Fibroblast of the aortic adventitia (primary cell): ENCODE measurements at places on chromosomes 1 and 21.

GRCh38 chr1:183403498-183403897 lies 14.7 kb downstream of the NMNAT2 start:
- no peak for DNase-seq

DNA sequence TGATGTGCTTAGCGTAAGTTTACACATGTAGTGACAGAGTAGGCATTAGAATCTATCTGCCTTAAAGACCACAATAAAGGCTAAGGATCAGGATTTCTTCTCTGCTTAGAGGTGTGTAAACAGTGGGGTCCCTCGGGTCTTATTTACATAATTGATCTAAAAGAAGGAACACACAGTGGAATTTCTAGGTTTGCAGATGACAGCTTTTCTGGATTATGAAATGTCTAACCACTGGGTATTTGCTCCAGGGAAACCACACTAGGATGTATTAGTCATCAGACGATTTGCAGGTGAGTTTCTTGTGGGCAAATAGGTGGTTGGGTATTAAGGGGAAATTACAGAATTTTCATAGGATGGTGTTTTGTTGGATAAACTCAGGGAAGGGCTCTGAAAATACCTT lies 5.8 kb downstream of the LRRC8D start:
- DNase-seq = no peak

DNA sequence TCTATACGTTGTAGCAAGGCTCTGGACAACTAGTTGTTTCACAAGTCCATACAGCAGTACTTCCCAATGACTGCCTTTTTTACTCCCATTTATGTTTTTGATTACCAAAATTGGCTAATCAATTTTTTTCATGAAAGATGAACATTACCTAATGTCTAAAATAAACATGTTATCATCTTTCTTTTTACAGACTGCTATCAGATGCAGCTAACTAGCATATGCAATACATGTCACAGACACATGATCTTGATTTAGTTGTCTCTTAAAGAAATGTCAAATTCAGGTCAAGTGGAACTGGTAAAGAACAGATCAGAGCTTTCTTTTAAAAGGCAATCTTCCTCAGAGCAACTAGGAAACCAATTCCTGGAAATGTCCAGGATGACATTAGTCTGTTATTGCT lies 630 bp upstream of the DBT start:
- no peak for DNase-seq

DNA sequence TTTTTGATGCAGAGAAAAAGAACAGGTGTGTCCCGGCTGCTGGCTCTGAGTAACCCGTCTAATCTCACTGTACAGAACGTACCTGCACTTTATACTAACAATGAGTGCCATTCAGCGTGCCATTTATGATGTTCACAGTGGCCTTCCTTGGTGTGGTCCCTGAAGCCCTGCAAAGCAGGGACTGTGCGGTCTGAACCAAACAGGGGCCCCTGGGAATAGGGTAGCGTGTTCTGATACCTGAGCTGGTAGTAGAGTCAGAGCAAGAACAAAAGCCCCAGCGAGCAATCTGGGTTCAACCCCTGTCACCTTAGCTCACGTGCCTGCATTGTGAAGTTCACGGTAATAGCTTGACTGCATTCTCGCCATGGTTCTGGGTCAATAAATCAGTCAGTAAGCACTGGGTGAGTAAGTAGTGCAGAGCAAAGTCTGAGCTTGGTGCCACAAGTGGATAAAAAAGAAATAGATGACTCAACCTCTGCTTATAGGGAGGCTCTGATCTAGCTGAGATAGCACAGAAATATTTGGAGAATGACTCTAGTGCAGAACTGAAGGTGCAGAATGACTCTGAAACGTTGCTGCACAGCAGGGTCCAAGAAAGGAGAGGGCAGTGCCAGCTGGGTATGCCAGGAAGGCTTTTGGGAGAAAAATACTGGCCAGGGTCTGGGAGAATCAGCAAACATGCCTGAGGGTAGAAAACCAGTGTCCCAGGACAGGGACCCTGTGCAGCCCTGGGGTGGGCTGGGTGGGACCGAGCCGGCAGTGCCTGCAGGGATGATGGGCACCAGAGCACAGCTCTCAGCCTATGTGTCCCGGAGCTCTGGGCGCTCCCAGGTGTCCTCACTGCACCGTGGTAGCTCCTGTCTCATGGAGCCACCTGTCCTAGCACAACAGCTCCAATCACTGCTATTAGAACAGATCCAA lies 125.9 kb downstream of the RHOU start:
- DNase-seq = peak; percentile 78

DNA sequence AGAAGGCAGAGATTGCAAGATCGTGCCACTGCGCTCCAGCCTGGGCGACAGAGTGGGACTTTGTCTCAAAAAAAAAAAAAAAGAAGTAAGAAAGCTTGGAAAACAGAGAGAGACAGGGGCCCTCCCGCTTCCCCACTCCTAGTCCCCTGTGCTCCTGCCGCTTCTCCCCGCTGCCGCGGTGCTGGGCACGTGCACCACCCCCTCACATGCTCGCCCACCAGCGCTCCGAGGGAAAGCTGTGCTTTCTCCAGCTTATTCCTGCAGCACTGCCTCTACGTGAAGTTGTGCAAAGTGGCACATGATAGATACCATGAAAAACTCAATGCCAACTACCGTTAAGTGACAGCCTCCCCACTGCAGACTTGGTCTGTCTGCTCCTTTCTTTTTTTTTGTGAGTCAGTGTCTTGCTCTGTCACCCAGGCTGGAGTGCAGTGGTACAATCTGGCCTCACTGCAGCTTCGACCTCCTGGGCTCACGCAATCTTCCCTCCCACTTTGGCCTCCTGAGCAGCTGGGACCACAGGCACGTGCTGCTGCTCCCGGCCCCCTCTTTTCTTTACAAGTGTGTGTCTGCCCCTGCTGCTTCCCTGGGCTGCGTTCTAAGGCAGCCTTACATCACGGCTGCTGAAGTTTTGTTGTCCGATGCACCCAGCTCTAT lies 15.4 kb downstream of the SLX9 start:
- DNase-seq = no peak

GRCh38 chr1:39326836-39327235 lies 122.3 kb downstream of the MACF1 start:
- DNase-seq = no peak

DNA sequence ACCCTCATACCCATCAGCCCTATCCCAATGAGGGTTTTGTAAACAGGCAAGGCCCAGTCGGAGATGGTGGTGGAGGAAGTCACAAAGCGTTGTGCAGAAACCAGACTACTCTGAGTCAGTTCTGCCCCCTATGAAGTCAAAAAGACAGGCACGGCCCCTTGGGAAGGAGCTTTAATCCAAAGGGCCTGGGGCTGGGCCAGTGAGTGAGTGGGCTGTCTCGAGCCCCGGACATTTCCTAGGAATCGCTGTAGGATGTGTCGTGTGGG lies 442 bp upstream of the AHCYL1 start:
- peak; percentile 80 for DNase-seq

DNA sequence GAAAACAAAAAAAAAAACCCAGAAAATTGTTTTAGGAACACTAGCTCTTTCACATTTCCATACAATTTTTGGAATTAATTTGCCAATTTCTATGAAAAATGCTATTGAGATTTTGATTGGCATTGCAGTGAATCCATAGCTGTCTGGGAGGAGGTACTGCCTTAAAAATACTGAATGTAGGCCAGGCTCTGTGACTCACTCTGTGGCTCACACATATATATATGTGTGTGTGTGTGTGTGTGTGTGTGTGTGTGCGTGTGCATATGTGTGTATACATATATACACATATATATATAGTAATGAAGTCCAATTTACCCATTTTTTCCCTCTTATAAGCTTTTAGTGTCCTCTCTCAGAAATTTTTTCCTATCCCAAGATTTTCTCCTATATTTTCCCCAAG lies 214.2 kb upstream of the DMRTA2 start:
- no peak for DNase-seq

DNA sequence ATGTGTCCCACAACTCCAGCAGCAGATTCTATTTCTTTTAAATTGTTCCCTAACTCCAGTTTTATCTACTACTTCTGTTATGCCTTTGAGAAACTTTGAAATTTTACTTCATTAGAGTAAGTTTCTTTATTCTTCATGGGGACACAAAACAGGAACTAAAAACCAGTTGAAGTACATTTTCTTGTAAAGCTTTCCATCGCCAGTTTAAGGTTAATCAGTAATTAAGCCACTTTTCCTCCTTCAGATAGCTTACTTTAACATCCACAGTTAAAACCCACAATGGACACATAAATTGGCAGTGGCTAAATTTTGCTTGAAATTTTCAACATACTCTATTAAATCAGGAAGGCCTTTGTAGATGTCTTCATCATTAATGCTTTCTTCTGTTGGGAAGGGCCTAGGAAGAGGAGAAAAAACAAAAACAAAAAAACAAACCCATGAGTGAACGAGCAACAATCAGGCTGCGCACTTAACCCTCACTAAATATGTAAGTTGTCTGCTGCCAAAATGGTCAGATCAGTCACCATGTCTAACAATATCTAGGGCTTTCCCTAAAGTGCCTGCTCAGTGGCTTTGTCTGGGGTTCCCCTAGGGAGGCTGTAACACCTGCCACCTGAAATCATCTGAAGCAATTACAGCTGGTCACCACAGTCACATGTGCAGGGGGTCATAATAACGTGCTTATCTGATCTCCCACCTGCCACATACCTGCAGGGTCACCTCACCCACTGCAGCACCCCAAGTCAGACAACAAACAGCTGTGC lies 187.9 kb downstream of the VAV3 start:
- DNase-seq = no peak

- DNase-seq = no peak
Measured at GRCh38 chr21:44065428-44065827, 41.8 kb upstream of the PWP2 start.

DNA sequence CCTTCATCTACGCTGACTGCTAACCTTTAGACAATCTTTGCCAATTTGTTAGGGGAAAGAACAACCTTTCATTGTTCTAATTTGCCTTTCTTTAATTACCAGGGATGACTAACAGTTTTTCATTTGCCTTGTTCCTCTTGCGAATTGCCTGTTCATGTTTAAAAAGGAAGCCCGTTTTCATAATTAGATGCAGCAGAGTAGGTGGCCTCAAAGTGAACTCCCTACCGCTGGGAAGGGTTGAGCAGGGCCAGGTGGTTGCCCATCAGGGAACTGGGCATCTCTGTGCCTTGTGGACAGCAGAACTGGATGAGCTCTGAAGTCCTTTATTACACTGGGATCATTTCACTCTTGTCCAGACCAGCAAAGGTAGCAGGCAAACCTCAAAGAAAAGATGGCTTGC lies 59.0 kb downstream of the HIVEP3 start:
- DNase-seq = no peak

DNA sequence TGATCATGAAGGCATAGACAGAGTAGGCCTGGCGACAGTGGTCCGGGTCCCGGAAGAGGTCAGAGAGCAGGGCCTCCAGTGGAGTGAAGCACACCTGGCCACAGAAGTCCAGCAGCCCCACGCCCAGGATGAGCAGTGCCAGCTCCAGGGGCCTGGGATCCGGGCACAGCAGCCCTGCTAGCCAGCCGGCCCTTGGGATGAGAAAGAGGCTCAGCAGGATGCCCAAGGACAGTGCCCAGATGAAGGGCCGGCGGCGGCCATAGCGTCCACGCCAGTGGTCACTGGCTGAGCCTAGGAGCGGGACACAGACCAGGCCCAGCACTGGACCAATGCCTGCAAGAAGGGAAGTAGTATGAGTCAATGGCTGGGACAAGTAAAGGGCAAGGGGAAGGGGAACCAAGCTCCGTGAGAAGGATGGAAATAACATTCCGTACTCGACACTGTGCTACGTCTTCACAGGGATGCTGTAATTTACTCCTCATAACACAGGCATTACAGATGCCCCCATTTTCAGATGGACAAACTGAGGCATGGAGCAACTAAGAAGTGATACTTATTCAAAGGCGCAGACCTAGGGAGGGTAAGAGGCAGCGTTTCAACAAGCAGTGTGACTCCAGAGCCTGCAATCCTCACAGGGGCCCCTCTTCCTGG lies 16.9 kb downstream of the SLC45A3 start:
- DNase-seq = no peak

DNA sequence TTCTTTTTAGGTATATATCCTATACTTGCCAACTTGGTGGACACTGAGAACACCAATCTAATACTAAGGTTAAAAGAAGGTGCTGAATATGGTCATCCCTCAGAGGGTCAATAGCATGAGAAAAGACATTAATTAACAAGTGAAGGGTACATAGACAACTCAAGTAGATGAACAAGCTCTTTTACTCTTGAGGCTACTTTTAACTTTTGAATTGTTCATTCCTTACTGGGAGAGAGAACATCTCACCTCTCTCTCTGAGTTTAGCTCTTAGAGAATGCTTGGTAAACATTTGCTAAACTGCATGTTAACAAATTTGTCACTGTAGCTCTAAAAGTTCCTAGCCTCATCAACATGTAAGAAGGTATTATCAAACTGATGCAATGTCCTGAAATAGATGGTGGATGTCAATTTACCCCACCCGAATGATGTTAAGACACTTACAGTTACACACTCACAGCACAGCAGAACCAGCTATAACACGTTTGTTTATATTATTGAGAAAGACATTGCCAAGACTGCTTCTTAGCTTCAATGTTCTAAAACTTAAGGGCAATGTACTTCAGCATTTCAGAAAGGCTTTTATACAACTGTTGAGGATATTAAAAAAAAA lies 35.9 kb downstream of the HEATR1 start:
- peak; percentile 61 for DNase-seq

GRCh38 chr1:29575826-29576225 lies 339.5 kb downstream of the PTPRU start:
- DNase-seq = no peak

GRCh38 chr1:94855307-94855700 lies 35.1 kb downstream of the SLC44A3 start:
- DNase-seq = peak; percentile 50

GRCh38 chr21:21730512-21730911 lies 732.3 kb downstream of the NCAM2 start:
- peak; percentile 72 for DNase-seq

- DNase-seq = no peak
Measured at GRCh38 chr21:23695443-23695842, 1911.8 kb downstream of the MRPL39 start.

DNA sequence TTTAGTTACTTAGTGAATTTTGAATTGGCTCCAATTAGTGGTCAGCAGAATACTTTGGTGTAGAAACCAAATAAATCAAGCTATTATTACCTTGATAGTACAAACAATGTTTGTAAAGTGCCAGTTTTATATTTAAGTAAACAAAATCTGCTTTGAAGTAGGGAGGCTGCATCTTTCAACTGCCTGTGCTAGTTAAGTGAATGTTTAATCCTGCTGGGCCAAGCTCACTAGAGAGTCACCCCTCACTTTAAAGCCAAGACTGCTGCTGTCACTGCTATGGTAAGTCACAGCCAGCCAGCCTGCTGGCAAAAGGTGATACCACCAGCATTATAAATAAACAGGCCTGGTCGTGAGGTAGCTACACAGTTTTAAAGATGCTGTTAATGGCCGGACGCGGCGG lies 10.3 kb upstream of the CFAP126 start:
- DNase-seq = no peak
